GM23338 (cell line): ENCODE measurements at places on chromosomes 13 and 19. TPM values are rescaled to one million over a fixed set of nuclear protein-coding genes. Genes with fewer than 3 reads are reported as not detected.

DMKN gene
- 259 and 276 TPM in 2 replicates for total RNA-seq

WBP4 gene
- 7.6 TPM in 2 replicates for total RNA-seq

CYP2A7 gene
- 4.8 TPM in 1 of 2 replicates, not detected in the other for total RNA-seq

LYPD3 gene
- 3.0 and 3.3 TPM in 2 replicates for total RNA-seq

SACS gene
- total RNA-seq = 58.7 and 60.6 TPM in 2 replicates
